ENCODE measurements at places on chromosomes 4 and X.

- DNase-seq, result no peak
These were observed at the start of gene TRPC3 for GRCh38 chr4:121951521-121952110. TRPC3 (minus strand) TSS chr4:121952060; CDS start chr4:121951680, 380 bp downstream.

DNA sequence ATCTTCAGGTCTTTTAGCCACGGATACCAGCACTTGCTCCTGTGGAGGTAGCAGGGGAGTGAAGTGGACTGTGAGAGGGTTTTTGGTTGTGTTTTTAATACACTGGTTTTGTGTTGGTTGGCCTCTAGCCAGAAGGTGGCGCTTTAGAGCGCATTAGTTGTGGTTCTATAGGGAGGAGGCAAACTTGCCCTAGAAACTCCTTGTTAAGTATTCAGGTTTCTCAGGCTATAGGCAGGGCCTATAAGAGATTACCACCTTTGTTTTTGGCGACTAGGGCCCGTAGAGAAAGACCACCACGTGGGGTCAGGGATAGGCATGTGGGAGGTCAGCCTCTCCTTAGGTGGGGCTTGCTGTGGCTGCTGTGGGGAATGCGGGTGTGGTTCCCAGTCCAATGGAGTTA, 221.6 kb upstream of the SPANXN4 start:
- no peak for DNase-seq

- no peak for DNase-seq
These were observed 1.4 kb upstream of the CORIN start for GRCh38 chr4:47839259-47839658.

DNA sequence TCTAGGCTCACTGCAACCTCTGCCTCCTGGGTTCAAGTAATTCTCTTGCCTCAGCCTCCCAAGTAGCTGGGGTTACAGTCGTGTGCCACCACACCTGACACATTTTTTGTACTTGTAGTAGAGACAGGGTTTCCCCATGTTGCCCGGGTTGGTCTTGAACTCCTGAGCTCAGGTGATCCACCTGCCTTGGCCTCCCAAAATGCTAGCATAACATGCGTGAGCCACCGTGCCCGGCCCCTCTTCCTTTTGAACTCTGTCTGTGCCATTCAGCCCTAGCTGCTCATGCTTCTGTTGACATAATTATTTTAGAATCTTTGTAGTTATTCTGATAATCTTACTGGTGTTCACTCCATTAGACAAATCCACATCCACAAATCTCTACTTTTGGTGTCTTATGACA, 1231.3 kb upstream of the ADGRL3 start:
- no peak for DNase-seq

DNA sequence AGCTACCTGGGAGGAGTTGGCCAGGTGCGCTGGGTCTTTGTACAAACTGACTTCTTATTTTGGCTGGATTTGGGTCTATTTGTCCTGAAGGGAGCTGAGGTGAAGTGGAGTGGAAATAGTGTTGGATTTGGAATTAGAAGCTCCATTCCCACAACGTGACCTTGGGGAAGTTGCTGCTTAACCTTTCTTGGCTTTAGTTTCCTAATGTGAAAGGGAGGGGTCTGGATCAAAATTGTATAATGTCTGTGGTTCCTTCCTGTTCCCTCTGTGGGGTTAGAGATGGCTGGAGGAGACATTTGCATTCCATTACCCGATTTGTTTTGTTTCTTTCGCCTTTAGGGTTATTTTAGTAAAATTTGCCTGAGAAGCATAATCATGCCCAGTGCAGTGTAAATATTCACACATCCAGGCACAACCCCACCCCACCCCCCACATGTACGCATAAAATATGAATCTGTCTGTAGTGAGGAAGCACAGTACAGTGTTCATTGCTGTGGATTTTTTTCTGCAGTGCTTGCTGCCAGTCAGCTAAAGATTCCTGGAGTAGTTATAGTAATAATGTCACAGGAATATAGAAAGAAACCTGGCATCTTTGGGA, 21.5 kb downstream of the JADE1 start:
- no peak for DNase-seq

- DNase-seq, result no peak
These were observed 340.0 kb downstream of the DCAF12L2 start for GRCh38 chrX:125826080-125826479.

DNA sequence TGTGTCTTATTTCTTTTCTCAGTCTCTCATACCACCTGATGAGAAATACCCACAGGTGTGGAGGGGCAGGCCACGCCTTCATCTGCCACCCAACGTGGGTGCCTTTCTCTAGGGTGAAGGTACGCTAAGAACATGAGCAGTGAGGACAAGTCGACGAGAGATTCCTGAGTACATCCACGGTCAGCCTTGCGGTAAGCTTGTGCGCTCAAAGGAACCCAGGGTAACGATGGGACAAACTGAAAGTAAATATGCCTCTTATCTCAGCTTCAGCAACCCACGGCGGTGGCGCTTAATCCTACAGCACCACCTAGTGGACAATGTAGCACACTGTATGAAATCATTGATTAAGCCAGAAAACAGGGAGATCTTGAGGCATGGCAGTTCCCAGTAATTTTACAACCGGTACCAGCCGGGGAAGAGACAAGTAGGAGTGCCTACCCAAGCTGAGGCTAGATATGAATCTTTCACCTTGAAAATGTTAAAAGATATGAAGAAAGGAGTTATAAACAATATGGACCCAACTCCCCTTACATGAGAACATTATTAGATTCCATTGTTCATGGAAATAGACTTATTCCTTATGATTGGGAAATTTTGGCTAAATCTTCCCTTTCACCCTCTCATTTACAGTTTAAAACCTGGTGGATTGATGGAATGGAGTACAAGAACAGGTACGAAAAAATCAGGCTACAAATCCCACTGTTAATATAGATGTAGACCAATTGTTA, 63.0 kb downstream of the ZNF732 start:
- peak; percentile 72 for DNase-seq

DNA sequence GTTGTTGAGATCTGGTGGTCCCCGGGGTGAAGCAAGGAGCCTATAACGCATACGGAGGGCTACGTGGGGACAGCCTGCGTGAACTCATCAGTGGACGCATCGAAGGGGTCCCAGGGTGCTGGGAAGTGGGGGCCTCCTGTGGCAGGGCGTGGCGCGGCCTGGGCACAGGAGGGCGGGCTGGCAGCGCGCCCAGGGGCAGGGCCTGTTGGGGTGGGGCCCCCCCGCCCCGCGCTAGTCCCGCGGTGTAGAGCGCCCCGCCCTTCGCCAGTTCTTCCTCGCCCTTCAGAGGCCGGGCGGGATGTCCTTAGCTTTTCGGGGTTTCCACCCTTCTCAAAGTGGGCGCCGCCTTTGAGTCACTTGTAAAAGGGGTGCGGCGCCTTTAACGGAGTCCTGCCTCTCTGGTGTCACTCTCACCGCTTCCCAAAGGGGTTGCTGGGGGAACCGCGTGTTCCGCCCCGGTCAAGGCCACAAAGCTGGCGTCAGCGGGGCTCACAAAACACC, 632 bp downstream of the PLP2 start:
- DNase-seq, result peak; percentile 83

DNA sequence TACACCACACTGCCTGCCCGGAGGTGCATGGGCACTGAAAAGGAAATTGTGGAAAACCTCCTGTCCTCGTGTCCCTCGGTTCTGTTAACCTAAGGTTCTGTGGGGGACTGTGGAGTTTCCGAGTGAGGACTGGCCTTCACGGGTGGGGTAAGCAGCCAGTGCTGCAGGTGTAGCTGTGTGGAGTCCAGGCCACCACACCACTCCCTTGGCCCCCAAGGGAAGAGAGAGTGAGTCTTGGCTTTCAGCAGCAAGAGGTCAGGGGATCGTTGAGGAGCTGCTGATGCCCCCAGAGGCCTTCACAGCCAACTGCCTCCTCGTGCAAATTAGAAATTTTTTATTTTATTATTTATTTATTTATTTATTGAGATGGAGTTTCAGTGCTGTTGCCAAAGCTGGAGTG, 20.4 kb downstream of the BEND4 start:
- DNase-seq, result no peak

- DNase-seq, result no peak
These were observed 108.7 kb upstream of the PAK3 start for GRCh38 chrX:110987292-110987691.

- no peak for DNase-seq
These were observed 230.7 kb upstream of the GK2 start for GRCh38 chr4:79638735-79639134.

- no peak for DNase-seq
These were observed 1632.9 kb upstream of the TENM3 start for GRCh38 chr4:180610324-180610723.

GRCh38 chrX:56787734-56788152, 58.7 kb downstream of the NBDY start:
- peak; percentile 10 for DNase-seq

- no peak for DNase-seq
These were observed 470.2 kb downstream of the SPRY1 start for GRCh38 chr4:123866796-123867195.

DNA sequence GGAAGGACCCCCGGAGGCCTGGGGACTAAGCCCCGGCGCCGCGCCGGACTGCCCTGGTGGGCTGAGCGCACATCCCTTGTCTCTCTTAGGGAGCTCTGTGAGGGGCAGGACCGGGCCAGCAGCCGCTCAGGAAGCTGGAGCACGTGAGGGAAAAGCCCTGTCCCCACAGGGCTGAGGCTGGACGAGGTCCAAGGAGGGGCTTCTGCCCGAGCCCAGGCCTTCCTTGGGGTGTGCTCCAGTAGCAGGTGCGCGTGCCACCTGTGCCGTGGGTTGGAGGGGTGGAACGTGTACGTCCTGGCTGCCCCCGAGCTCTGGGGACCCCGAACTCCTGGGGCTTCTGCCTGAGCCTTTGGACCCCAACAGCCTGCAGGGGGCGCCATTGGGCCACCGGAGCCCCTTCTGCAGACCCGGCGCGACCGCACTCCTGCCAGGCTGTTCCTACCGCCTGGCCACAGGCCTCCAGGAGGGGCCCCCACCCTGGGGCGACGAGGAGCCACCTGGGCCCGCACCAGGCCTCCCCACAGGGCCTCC, 27.2 kb downstream of the TACC3 start:
- peak; percentile 70 for DNase-seq

GRCh38 chr4:26692014-26692726, 108.3 kb downstream of the TBC1D19 start:
- no peak for DNase-seq

GRCh38 chr4:156195914-156196313, 242.2 kb upstream of the CTSO start:
- no peak for DNase-seq

- DNase-seq, result peak; percentile 30
These were observed 26.5 kb downstream of the BOD1L1 start for GRCh38 chr4:13601048-13601447.

DNA sequence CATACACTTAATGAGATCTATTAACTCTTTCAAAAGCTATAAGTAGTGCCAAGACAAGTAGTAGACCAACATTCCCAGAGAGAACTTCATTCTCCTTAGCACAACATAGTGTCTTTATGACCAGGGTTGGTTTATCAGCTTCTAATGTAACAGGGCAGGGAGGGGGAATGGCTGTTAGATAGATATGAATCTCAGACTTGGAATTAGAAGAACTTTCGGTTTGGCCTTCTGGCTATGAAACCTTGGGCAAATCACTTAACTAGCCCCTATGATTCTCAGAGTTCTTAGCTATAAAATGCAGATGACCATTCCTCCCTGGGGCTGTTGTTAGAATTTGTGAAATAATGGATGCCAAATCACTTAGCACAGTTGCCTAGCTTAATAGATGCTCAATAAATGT, 132.2 kb downstream of the SLC10A7 start:
- DNase-seq, result no peak

- no peak for DNase-seq
These were observed 1108.1 kb downstream of the PCDH19 start for GRCh38 chrX:99301990-99302389.

GRCh38 chr4:97150966-97151365, 992.3 kb downstream of the STPG2 start:
- DNase-seq, result no peak

DNA sequence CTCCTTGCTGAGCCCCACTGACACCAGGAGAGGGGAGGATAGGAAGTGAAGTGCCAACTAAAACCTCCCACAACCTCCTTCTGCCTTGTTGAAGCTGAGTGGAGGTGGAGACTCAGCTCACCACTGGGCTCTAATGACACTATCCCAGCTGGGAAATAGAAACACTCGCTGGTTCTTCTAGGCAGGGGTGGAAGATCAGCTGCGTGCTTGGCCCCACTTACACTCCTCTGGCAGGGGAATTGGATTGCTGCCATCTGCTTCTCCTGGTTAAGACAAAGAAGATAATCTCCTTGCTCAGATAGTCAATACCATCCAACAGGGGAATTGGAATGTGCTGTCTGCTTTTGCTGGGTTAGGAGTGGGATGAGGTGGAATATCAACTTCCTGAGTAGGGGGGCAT, 392.5 kb downstream of the ZNF674 start:
- DNase-seq, result no peak

- no peak for DNase-seq
These were observed 253.9 kb upstream of the GPC4 start for GRCh38 chrX:133669214-133669613.

GRCh38 chr4:108884596-108884995, 121.7 kb upstream of the ETNPPL start:
- DNase-seq, result no peak

DNA sequence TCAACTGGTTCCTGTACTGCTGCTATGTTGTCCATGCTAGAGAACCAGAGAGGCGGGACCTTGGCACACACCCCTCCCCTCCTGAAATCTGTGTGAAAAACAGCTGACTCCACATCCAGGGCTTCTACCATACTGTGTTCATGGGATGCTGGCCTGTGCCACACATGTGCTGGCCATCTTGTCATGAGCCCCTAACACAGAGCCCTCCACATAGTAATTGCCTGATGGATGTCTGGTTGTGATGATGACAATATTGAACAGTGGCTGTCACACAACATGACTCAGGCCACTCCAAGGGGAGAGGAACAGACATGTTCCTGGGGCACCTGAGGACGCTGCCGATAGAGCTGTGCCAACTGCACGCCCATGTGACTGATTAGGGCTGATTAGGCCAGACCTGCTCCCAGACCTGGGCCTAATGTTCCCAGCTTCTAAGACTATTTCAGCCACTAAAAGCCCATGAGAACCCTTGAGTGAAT, 13.1 kb downstream of the SLC25A5 start:
- DNase-seq, result no peak

DNA sequence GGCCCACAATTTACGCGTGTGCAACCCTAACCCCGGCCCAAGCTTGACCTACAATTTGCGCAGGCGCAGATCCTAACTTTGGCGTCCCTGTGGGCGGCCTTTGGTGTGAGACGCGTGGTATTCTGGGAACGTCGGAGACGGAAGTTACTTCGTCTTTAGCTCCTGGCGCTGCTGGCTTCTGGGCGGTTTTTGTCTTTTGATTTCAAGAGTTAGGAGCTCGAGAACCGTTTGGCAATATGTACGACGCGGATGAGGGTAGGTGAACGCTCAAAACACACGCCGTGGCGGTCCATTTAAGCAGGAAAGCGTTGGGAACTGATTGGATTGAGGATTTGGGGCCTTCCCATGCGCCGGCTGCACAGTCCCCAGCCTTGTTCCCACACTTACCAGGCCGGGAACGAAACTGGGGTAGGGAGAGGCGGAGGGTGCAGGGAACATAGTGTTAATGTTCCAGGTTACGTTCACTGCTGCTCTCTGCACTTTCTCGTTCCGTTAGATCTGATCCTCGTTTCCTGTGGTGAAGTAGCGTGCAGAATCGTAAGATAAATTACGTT, at the start of gene POLR2B:
TSS of gene POLR2B (plus strand) at position 147 of the 554 bp plus-strand sequence. CDS start at position 237, 90 bp downstream.
- DNase-seq, result peak; percentile 92

- DNase-seq, result no peak
These were observed 7.3 kb upstream of the RNF150 start for GRCh38 chr4:141140391-141141200.

Measured in CD4-positive, alpha-beta T cell treated with Interleukin-15 for 1 hour (primary cell).